ENCODE measurements at places on chromosomes 16 and 17.

DNA sequence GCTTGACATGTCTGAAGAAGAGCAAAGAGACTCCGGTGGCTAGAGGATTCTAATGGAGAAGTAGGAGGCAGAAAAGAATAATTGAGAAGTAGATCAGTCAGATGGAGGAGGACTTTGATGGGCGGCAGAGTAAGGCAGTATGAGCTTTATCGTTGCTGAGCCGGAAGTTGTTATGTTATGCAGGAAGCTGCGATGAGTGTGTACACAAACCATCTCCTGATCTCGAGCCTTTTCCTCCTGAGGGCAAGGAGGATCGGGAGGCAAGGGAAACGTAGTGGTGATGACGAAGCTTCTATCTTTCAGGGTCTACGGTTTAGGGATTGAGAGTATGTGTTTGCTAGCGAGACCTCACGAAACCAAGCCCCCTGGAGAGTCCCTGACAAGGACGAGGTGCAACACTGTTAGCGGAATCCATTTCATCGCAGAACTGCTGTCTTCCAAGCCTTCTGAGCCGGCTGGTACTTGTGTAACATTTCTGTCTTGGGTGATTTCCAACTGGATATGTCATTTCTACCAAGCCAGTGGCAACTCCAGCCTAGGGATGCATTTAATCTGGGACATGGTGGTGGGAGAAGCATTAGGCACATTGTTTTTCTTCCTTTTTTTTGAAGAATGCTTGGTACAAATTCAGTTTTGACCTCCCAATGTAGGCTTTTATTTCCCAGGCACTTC is 45.5 kb downstream of the RBFOX1 start:
- no peak for DNase-seq

GRCh38 chr17:39547713-39548478 is 59.8 kb downstream of the NEUROD2 start:
- peak; percentile 38 for DNase-seq

GRCh38 chr16:65120461-65120830 is 1.4 kb downstream of the CDH11 start:
- no peak for DNase-seq

DNA sequence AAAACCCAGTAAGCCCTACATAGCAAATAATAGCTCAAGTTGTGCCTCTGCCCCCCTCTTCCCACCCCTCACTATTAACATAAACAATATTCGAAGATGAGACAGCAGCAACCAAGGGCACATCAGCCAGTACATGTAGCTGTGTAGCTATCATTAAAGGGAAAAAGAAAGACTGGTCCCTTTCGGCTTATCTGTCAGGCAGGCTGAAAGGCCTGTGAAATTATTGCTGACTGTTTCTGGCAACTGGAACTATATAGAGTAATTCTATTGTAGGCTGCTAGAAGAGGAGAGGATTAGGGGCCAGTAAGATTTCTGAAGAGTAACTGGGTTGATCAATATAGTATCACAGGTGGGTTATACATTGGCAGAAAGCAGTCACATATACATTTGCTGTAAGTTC is 36.5 kb upstream of the RASL10B start:
- no peak for DNase-seq

DNA sequence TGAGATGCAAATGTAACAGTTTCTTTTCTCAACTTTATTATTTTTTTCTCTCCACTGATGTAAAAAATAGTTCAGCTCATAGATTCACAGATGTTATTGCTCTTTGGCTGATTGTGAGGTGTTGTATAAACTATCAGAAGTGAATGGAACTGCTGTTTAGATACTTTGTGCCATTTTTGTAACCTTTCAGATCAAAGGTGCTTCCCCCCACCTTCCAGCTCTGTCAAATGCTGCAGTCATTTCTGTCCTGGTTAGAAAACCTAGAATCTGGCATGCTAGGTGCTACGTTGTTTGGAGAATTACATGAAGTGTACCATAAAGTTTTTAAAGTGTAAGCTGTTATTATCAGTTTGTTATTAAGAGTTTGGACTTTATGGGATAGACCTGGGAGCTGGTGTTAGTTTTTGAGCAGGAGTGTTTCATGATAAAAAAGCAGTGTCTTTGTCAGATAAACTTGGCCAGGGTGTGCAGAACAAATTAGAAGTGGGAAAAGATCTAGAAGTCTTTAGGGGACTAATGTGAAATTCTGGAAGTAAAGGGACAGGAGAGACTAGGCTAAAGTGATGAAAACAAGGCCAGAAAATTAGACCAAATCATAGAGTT is 1.8 kb upstream of the WIPI1 start:
- no peak for DNase-seq

DNA sequence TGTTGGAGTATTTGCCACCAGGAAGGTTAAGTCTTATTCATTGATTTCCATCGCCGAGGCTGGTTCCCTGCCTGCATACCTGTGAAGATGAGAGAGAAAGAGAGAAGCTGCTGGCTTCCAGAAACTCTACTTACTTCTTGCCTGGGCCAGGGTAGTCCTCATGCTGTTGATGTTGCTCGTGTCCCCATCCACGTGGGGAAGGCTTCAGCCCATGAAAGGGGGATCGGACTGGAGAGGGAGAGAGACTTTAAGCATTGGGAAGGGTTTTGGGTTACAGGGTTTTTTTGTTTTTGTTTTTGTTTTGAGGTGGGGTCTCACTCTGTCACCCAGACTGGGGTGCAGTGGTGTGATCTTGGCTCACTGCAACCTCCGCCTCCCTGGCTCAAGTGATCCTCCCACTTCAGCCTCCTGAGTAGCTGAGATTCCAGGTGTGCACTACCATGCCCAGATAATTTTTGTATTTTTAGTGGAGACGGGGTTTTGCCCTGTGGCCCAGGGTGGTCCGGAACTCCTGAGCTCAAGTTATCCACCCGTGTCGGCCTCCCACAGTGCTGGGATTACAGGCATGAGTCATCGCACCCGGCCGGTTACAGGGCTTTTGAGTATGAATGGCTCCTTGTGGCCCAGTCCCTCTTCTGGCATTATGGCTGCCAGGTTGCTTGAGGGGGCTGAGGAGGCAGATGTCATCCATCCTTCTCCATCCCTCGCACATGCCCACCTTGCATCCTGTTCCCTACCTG is 26.6 kb downstream of the ITGB3 start:
- peak; percentile 70 for DNase-seq

DNA sequence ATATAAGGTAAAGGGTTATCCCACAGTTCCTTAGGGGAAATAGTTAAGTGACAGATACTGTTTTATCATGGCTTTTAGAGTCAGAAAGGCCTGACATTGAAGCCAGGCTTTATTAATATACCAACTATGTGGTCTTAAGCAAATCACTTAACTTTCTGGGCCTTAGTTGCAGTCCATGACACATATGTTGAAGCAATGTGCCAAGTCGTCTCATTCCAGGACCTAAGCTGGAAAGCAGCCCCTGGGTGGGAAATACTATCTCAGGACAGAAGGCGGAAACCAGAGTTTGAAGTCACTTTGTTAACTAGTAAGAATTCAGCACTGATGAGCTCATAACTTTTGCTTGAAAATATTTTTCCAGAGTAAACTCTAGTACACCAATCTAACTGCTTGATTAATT is 80.0 kb downstream of the USP32 start:
- DNase-seq, result peak; percentile 68

- no peak for DNase-seq
Measured at GRCh38 chr17:58920773-58921172, 165.1 kb downstream of the PPM1E start.

- no peak for DNase-seq
Measured at GRCh38 chr17:40846515-40847144, 20.4 kb downstream of the KRT12 start.

GRCh38 chr17:49114703-49115102 is 17.9 kb upstream of the B4GALNT2 start:
- DNase-seq, result no peak

GRCh38 chr17:43736389-43736788 is 22.2 kb downstream of the SOST start:
- no peak for DNase-seq

DNA sequence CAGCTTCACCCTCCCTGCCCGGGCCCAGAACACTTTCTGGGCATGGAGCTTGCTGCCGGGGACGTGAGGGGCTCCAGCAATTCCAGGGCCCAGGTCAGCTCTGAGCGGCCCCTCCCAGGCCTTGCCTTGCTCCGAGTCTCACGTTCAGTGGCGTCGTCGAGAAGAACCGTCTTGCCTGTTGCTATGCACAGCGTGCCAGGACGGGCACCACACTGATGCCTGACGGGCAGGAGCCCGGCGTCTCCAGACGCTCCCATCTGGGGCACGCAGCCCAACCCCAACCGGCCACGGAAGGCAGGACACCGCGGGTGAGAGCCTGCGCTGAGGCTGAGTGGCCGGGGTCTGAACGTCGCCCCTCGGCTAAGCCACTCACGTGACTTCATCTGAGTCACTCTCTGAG is 27.1 kb downstream of the TIMM22 start:
- no peak for DNase-seq

- peak; percentile 65 for DNase-seq
Measured at GRCh38 chr16:66798161-66798560, 3.2 kb downstream of the TERB1 start.

GRCh38 chr17:68591583-68591982 is 9.6 kb downstream of the FAM20A start:
- DNase-seq, result no peak

DNA sequence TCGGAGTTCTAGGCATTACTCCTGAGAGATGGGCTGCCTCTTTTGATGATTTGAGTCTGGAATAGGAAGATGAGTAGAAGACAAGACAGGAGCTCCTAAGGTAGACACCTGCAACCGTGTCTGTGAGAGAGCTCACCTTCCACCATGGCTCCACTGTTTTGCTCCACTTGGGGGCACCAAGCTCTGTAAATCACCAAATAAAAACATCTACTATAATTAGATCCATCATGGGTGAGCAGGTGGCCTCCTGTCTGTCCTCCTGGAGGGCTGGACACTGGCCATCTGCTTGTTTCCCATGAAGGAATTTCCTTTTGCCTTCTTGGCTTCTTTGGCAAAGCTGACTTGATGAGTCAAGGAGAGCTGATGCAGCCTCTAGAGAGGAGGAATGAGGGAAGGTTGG is 179.0 kb downstream of the HAPSTR1 start:
- DNase-seq, result no peak

DNA sequence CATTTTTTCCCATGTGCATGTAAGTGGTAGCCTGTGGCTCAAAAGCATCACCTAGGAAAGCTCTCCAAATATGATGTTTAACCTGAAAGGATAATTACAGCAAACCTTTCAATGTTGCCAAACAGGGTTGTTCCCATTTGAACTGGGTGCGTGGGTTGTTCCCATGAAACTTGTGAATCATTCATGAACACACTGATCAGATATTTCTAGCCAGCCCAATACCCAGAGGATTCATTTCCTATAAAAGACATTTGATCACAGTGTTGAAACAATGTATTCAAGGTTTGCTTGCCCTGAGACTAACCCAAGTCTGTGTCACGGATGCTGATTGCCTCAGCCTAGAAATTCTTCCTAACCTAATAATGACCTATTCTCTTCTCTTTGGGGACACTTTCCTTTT is 12.9 kb downstream of the KRT39 start:
- peak; percentile 65 for DNase-seq
